ENCODE measurements at places on chromosomes 6 and 20. TPM values are rescaled to one million over a fixed set of nuclear protein-coding genes. Genes with fewer than 3 reads are reported as not detected.

The OR10C1 gene
- total RNA-seq = not detected

The PARD6B gene
- 0.16 TPM for total RNA-seq

The COL19A1 gene
- total RNA-seq = not detected

The CLPSL2 gene
- total RNA-seq = not detected

The FAM83C gene
- total RNA-seq = under 0.01 TPM

The EPPIN gene
- total RNA-seq = not detected

The GABRR2 gene
- total RNA-seq = 0.16 TPM

The PXDC1 gene
- 149 TPM for total RNA-seq

The CENPQ gene
- 3.3 TPM for total RNA-seq

The HSF2 gene
- 22.7 TPM for total RNA-seq

The FAM209B gene
- 0.36 TPM for total RNA-seq

The TGM2 gene
- 26.8 TPM for total RNA-seq

The RHAG gene
- not detected for total RNA-seq

The MDFI gene
- 0.49 TPM for total RNA-seq

The GNMT gene
- total RNA-seq = 0.16 TPM

The CRIP3 gene
- total RNA-seq = not detected

Data from hair follicle dermal papilla cell (primary cell).